Esophagus squamous epithelium (tissue), 5 donors: ENCODE measurements at places on chromosomes 1 and 21.

- no peak for DNase-seq
These were observed 120.1 kb upstream of the ARHGEF16 start for GRCh38 chr1:3334366-3334765.

DNA sequence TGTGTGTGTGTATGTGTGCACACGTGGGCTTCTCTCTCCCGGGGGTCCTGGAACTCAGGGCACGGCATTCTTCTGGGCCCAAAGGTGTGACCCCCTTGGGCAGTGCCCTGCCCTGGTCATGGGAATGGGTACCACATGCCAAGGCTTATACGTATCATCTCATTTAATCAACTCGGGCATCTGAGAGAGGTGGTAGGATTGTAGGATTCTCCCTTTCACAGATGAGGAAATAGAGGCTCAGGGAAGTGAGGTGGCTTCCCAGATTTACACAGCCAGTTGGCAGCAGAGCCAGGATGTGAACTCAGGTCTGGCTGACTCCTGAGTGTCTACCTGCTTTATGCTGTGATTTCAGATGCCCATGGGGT lies 15.2 kb downstream of the MYOM3 start:
- no peak for DNase-seq

DNA sequence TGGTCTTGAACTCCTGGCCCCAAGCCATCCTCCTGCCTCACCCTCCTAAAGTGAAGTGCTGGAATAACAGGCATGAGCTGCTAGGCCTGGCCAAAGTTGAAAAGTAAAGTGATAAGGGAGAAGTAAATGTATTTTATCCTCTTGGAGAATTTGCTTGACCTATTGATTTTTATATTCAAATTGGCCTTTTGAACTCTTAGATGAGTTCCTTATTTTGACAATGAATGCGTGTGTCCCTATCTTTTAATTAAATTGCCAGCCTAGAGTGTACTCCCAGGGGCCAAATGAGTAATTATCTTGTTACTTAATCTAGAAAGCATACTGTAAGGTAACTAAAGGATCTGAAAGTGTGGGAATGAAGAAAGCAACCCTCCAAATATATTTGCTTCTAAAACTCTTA lies 11.4 kb downstream of the RNF11 start:
- DNase-seq: no peak

DNA sequence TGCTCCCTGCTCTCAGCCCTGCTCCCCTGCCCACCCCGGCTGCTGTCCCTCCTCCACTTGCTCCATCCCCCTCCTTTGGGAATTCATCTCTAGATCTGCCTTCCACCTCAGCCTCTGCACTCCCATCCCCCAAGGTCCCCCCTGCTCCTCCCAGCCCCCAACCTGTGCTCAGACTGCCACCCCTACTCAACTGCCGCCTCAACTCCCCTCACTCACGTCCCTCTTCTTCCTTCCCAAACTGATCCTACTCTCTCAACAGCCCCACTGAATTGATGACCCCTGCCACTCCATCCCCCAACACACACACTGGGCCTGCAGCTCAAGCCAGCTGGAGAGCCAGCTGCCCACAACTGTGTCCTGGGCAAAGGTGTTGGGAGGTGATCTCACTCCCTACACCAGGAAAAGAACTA lies 15.8 kb upstream of the ETV3L start:
- DNase-seq: no peak

GRCh38 chr1:178946855-178947676 lies 76.2 kb upstream of the ANGPTL1 start:
- no peak for DNase-seq
